Dermis microvascular lymphatic vessel endothelial cell (primary cell): ENCODE measurements at places on chromosomes 4 and X. TPM values are rescaled to one million over a fixed set of nuclear protein-coding genes. Genes with fewer than 3 reads are reported as not detected.

Gene RTL5
- 0.13 and 0.38 TPM in 2 replicates for total RNA-seq

GRCh38 chr4:116520886-116521285 lies 564.5 kb downstream of the TRAM1L1 start:
- no peak for DNase-seq

Gene CLDN34
- 0.13 TPM in 1 of 2 replicates, not detected in the other for total RNA-seq

DNA sequence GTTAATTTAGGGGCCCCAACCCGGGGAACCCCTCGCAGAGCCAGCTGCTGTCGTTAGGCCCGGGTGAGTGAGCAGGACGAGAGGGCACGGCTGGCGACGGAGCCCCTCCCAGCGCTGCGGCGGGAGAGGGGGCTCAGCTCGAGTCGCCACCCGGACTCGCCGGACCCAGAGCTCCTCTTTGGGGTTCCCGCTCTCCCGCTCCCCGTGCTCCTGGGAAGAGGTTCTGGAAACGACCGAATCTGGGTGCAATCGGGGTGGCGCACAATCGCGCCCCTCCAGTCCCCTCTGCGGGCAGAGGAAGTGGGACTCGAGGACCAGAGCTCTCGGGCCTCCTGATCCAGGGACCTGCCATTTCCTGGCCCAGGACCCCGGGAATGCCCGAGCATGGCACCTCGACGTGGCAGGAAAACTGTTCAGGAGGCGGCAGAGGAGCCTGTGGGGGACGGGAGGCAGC lies 37.3 kb upstream of the ARAF start:
- DNase-seq = no peak

Gene BMP3
- not detected in 2 replicates for total RNA-seq

Gene CDX4
- not detected in 2 replicates for total RNA-seq

Gene AMOT
- 2.6 and 10.9 TPM in 2 replicates for total RNA-seq

GRCh38 chr4:118972167-118972566 lies 83.5 kb downstream of the SYNPO2 start:
- DNase-seq = no peak
